ENCODE measurements at places on chromosomes 11 and 22.
A peak's percentile ranks its signal among the peaks of the same experiment; 100 is the strongest.

GRCh38 chr11:76721755-76722677 is 51.5 kb upstream of the LRRC32 start:
- peaks cover 10% of the 10 kb centered on the region for H3K4me1 ChIP-seq
- peak; percentile 84 for DNase-seq
- peaks cover 16% of the 10 kb centered on the region for H3K27me3 ChIP-seq
- H3K27ac ChIP-seq = no peak overlapping the region

DNA sequence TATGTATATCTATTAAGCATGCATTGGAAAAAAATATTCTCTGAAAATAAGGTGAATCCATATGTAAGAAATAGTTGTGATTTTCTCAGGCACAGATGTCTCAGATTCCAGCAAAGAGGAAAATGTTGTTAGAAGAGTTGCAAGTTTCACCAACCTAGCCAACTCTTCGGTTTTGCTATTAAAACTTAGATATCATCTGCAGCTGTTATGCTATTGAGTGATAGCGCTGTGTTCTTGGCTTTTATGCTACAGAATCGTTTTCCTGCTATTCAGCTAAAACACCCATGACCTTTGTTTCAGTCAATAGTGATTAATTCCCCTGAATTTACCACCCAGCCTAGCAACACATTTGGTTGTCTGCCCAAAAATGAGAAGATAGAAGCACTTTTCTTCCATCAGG is 795.6 kb upstream of the ANO3 start:
- H3K4me3 ChIP-seq = no peak overlapping the region
- no peaks in the 10 kb centered on the region for H3K4me1 ChIP-seq
- DNase-seq = no peak
- H3K36me3 ChIP-seq = no peaks in the 10 kb centered on the region

DNA sequence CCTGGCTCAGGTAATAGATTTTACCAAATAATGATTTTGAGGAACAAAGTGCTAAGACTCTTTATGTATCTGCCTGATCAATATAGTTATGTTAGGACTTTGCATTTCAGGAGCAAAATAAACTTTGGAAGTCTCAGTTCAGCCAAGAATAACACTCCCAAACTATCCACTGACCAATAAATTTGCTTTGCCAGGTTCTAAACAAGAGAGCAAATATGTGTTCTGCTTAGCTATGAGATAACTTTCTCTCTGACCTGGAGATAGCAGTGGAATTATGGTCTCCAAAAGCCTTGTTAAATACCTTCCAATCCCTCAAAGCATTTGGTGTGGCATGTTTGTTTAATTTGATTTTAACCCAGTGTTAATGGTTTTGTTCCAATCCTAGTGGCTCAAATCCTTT is 1541.1 kb downstream of the FAM181B start:
- no peak for DNase-seq
- H3K4me1 ChIP-seq = no peaks in the 10 kb centered on the region
- H3K27ac ChIP-seq = no peak overlapping the region
- H3K4me3 ChIP-seq = no peak overlapping the region

GRCh38 chr11:109443052-109443451 is 21.1 kb downstream of the C11orf87 start:
- H3K4me1 ChIP-seq = no peaks in the 10 kb centered on the region
- H3K4me3 ChIP-seq = no peak overlapping the region
- no peak overlapping the region for H3K27ac ChIP-seq
- H3K27me3 ChIP-seq = peaks cover 4% of the 10 kb centered on the region
- H3K36me3 ChIP-seq = no peaks in the 10 kb centered on the region

GRCh38 chr11:95716266-95716665 is 73.3 kb downstream of the FAM76B start:
- no peaks in the 10 kb centered on the region for H3K36me3 ChIP-seq
- H3K27ac ChIP-seq = peak overlapping the region; percentile 23
- no peaks in the 10 kb centered on the region for H3K27me3 ChIP-seq

GRCh38 chr11:70314730-70315129 is 44.2 kb downstream of the PPFIA1 start:
- H3K27me3 ChIP-seq = no peaks in the 10 kb centered on the region
- H3K4me1 ChIP-seq = peaks cover 4% of the 10 kb centered on the region
- H3K4me3 ChIP-seq = no peak overlapping the region
- H3K36me3 ChIP-seq = no peaks in the 10 kb centered on the region
- DNase-seq = no peak
- H3K27ac ChIP-seq = no peak overlapping the region

GRCh38 chr11:33063326-33063881 is 24.0 kb downstream of the TCP11L1 start:
- H3K27me3 ChIP-seq = no peaks in the 10 kb centered on the region
- H3K4me1 ChIP-seq = no peaks in the 10 kb centered on the region
- DNase-seq = no peak
- no peak overlapping the region for H3K4me3 ChIP-seq

DNA sequence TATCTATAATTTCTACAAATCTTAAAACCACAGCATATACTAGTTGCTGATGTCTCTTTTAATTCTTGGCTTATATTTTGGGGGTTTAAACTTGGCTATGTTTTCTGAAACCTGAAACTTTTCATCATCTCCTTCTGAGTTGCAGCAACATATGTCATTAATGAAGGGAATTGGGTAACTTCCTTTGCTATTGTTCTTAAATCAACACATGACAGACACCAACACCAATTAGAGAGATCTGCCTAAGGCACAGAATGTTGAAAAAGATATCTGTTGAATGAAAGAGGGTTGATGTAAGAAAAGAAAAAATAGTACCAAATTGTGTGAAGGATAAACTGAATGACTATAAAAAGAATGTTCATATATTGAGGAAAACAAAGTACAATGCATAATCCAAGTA is 10.3 kb upstream of the GAS2 start:
- H3K27me3 ChIP-seq = no peaks in the 10 kb centered on the region
- no peaks in the 10 kb centered on the region for H3K36me3 ChIP-seq
- no peak overlapping the region for H3K4me3 ChIP-seq
- H3K4me1 ChIP-seq = no peaks in the 10 kb centered on the region
- H3K27ac ChIP-seq = no peak overlapping the region

DNA sequence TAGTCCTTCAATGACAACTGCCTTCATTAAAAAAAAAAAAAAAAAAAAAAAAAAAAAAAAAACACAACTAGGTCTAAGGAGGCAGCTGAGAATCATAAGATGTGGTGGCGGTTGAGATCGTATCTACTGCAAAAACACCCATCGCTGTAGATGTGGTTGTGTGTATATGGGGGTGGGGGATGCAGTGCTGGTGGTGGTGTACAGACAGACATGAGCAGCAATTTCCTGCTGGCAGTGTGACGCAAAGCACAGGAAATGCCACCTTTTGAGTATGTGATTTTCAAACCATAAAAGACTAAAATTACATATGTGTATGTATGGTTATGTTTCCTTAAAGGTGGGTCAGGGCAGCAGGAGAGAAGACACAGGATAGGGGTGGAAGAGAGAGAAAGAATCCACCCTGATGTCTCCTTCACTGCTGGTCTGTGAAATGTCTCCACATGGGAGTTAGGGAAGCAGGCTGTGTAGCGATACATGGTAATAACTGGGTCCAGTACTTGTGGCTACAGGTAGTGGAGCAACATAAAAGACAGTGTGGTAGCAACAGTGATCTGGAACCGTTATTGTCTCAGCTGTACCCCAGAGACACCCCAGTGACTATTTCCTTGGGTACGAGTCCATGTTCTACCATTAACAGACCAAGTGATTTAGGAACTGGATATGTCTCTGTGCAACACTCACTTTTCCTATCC is 57.9 kb downstream of the SYTL2 start:
- no peak for DNase-seq
- H3K27me3 ChIP-seq = no peaks in the 10 kb centered on the region
- H3K4me1 ChIP-seq = no peaks in the 10 kb centered on the region
- no peak overlapping the region for H3K4me3 ChIP-seq
- H3K36me3 ChIP-seq = no peaks in the 10 kb centered on the region
- no peak overlapping the region for H3K27ac ChIP-seq

Measured in heart right ventricle (tissue), 16 donors.